Stomach (tissue), 19 donors: ENCODE measurements at places on chromosomes 11 and 22.

DNA sequence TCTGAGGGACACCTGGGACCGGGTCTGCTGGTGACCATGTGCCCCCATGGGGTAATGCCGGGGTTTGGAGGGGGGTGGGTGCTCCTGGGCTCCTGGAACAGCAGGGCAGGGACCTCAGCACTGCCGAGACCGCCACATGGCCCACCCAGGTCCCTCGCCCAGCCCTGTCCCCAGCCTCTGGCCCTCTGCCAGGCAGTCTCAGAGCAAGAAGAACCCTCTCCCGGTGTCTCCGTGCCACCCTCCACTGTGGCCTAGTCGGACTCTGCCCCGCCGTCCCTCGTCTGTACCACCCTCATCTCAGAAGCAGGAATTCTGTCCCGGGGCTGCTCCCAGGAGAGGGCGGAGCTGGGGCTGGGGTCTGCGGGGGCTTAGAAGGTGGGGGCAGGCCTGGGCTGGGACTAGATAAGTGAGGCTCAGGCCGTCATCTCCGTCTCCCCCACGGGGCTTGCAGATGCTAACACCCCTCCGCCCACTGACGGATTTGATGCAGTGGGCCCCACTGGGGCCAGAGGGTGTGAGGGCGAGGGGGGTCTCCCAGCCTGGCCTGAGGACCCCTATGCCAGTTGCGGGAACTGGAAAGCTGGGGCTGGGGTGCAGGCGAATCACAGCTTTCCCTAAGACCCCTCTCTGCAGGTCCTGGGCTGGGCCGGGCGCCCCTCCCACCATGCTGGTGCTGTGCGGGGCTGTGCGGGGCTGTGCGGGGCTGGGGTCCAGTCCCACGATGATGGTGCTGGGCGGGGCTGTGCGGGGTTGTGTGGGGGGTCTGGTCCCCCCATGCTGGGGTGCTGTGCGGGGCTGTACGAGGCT, 1.1 kb downstream of the MUC5AC start:
- H3K36me3 ChIP-seq: no peaks in the 10 kb centered on the region
- H3K4me1 ChIP-seq: peaks cover 15% of the 10 kb centered on the region
- H3K27ac ChIP-seq: peak overlapping the region; percentile 34
- DNase-seq: peak; percentile 42

- peaks cover 98% of the 10 kb centered on the region for H3K36me3 ChIP-seq
- peaks cover 13% of the 10 kb centered on the region for H3K4me1 ChIP-seq
- H3K27me3 ChIP-seq: no peaks in the 10 kb centered on the region
- no peak for DNase-seq
- no peak overlapping the region for H3K4me3 ChIP-seq
Measured at GRCh38 chr11:118778898-118779297, 12.1 kb downstream of the DDX6 start.

- peaks cover 45% of the 10 kb centered on the region for H3K4me1 ChIP-seq
- H3K4me3 ChIP-seq: no peak overlapping the region
- DNase-seq: no peak
- peaks cover 16% of the 10 kb centered on the region for H3K36me3 ChIP-seq
- H3K27me3 ChIP-seq: no peaks in the 10 kb centered on the region
Measured at GRCh38 chr11:12164061-12165014, 53.9 kb downstream of the MICAL2 start.

GRCh38 chr22:29224121-29224858, 18.6 kb downstream of the EMID1 start:
- peak overlapping the region; percentile 55 for H3K27ac ChIP-seq
- H3K4me1 ChIP-seq: peaks cover 46% of the 10 kb centered on the region
- H3K4me3 ChIP-seq: no peak overlapping the region
- no peaks in the 10 kb centered on the region for H3K36me3 ChIP-seq

DNA sequence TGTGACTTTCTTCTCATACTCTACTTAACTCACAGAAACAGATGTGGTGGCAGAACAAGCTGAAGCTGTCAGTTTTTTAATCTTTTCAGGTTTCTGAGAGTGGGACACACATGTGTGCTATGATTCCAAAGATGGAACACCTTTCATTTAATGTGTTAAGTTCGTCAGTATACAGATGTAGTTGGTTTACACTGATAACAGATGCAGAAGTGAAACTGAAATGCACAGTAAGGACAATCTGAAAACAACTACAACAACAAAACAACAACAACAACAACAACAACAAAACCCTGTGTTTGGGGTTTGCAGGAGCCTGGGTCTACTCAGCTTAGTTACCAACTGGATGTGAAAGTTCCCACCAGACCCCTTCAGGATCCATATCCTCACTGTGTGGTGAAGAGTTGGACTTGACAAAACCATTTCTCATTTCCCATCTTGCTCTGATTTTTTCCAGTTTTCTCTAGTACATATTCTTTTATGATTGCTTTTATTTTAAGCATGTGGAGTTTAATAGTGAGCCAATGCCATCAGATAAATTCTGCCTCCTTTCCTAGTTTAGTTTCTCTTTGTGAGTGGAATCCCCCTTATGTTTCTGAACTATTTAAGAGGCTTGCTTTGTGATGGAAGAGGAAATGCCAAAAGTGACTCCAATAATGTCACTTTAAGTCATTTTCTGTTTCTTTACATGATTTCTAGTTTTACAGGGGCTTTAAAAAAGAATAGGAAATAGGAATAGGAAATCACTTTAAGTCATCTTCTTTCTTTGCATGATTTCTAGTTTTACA, 47.8 kb downstream of the ARHGAP42 start:
- H3K27ac ChIP-seq: peak overlapping the region; percentile 44
- no peak overlapping the region for H3K4me3 ChIP-seq
- H3K27me3 ChIP-seq: no peaks in the 10 kb centered on the region
- H3K4me1 ChIP-seq: peaks cover 29% of the 10 kb centered on the region

GRCh38 chr22:39471381-39472141, 14.7 kb downstream of the MGAT3 start:
- no peak overlapping the region for H3K4me3 ChIP-seq
- H3K27me3 ChIP-seq: no peaks in the 10 kb centered on the region
- peak overlapping the region; percentile 74 for H3K27ac ChIP-seq
- no peaks in the 10 kb centered on the region for H3K36me3 ChIP-seq

DNA sequence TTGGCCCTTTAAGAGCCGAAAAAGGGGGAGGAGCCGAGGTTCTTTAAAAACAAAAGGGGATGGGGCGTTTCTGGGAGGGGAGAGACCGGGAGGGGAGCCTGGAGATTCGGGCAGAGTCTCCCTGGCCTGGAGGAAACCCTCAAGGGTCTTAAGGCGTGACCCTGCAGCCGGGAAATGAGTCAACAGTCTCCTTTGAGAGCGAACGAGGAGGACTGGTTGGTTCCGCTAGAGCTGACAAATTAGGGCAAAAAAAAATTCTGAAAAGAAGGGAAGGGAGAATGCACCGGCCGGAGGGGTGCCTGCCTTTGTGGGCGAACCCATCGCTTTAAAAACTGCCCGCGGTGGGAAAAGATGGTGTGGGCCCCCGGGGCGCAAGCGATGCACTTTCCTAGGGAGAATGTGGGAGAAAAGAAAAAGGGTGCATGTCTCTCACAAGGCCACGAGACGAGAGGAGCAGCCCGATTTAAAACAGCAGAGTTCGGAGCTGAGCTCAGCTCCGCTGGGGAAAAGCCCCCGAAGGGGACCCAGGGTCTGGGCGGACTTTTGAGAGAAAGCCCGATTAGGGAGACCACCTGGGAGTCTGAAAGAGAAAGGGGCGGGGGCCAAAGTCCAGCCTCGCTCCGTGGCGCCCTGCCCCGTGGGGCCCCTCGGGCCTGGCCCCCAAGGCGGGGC, 874 bp downstream of the ZFTA start:
- H3K4me3 ChIP-seq: peak overlapping the region; percentile 83
- H3K27me3 ChIP-seq: peaks cover 6% of the 10 kb centered on the region
- no peak for DNase-seq
- no peaks in the 10 kb centered on the region for H3K36me3 ChIP-seq
- H3K27ac ChIP-seq: peak overlapping the region; percentile 79

GRCh38 chr11:82858556-82859091, 41.6 kb downstream of the PRCP start:
- H3K4me1 ChIP-seq: peaks cover 17% of the 10 kb centered on the region
- no peaks in the 10 kb centered on the region for H3K27me3 ChIP-seq

- H3K4me3 ChIP-seq: peak overlapping the region; percentile 22
- peak overlapping the region; percentile 68 for H3K27ac ChIP-seq
Measured at GRCh38 chr11:78351193-78351592, 66.4 kb downstream of the GAB2 start.

DNA sequence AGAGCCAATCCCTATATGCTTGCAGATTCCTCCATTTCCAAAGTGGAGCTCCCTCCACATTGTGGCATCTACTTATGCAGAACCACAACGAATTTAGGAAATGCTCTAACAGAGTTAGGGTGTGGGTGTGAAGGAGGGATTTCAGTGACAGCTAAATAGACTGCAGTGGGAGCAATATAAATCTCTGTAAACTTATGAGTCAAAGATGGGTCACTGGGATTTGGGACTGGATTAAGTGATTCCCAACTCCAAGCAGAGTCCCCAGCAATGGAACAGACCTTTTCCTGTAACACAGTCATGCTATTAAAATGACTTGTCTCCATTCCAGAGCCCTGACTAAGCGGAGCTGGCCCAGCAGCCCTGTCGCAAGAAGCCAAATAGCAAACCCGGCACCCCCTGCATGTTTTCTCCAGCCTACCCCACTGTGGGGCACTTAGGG, 36.6 kb downstream of the RPL27A start:
- DNase-seq: no peak
- peak overlapping the region; percentile 88 for H3K27ac ChIP-seq
- no peaks in the 10 kb centered on the region for H3K27me3 ChIP-seq
- no peak overlapping the region for H3K4me3 ChIP-seq
- peaks cover 41% of the 10 kb centered on the region for H3K36me3 ChIP-seq
- H3K4me1 ChIP-seq: peaks cover 97% of the 10 kb centered on the region

DNA sequence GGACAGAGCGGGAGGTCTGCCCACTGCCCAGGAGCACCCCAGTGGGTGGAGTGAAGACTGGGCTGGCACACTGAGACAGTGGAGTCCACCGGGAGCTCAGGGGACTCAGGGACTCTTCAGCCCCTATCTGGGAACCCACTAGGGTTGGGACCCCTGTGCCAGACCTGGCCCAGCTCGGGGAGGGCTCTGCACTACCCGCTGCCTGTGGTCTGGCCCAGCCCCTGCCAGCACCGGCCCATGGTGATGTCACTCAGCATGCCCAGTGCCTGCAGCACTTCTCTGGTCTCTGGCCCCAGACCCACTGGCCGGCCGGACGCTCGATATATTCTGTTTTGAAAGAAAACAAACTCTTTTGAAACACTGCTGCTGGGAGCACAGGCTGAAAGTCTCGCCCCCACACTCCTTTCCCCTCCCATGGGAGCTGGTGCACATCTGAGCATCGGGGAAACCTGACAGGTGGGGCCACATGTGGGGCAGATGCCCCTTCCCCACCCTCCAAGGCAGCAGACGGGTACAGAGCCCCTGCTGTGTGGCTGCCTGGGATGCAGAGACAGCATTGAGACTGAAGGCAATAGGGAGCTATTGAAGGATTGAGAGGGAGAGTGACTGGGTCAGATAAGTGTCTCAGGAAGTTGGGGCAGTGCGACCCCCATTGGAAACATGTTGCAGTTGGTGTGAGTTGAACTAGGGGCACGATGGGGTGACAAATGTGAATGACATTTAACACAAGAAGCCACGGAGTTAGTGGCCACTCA, 62.9 kb downstream of the MYEOV start:
- H3K36me3 ChIP-seq: no peaks in the 10 kb centered on the region
- H3K27me3 ChIP-seq: peaks cover 43% of the 10 kb centered on the region
- no peaks in the 10 kb centered on the region for H3K4me1 ChIP-seq
- H3K27ac ChIP-seq: no peak overlapping the region
- DNase-seq: no peak
- no peak overlapping the region for H3K4me3 ChIP-seq

DNA sequence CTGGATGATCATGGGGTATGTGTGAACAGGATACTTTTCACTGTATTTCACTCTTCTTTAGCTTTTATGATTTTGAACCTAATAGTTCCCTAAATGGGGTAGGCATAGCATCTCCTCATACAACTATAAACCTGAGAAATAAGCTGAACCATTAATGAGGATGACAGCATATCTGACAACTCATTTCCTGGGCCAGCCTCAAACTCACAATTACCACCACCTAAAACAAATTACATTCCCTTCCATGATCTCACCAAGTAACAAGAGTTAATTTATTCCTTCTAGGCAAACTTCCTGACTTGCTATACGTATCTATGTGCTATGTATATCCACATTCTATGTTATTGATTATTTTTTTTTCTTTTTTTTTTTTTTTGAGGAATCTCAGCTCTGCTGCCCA, 23.0 kb downstream of the SIK3 start:
- no peak overlapping the region for H3K27ac ChIP-seq
- H3K36me3 ChIP-seq: no peaks in the 10 kb centered on the region
- DNase-seq: no peak
- H3K27me3 ChIP-seq: no peaks in the 10 kb centered on the region
- peaks cover 54% of the 10 kb centered on the region for H3K4me1 ChIP-seq

DNA sequence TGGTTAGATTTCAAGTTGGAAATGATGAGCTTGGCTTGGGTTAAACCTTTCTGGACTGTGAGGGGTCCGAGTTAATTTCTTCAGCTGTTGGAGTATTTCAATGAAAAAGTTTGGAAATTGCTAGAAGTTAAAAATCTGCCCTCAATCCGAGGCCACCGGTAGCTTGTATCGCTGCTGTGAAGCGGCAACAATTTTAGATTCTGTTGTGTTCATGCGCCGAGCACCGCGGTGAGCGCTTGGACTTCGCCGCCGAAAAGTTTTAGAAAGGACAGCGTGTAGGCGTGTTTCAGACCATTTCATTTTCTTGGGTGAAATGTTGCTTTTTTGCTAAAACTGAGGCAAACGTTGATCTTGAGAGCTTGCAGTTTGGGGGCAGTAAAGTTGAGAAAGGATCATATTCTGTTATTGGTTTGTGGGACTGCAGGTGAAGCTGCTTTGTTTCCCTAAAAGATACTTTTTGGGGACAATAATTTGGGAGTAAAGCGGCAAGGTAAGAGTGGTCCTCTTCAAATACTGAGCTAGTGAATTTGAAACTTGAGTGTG, 928 bp downstream of the FBXO7 start:
- no peaks in the 10 kb centered on the region for H3K27me3 ChIP-seq
- DNase-seq: peak; percentile 40
- H3K36me3 ChIP-seq: peaks cover 3% of the 10 kb centered on the region
- H3K4me1 ChIP-seq: peaks cover 57% of the 10 kb centered on the region
- H3K4me3 ChIP-seq: peak overlapping the region; percentile 98
- H3K27ac ChIP-seq: peak overlapping the region; percentile 100

- H3K27me3 ChIP-seq: no peaks in the 10 kb centered on the region
- H3K4me3 ChIP-seq: no peak overlapping the region
- H3K4me1 ChIP-seq: peaks cover 33% of the 10 kb centered on the region
- no peak overlapping the region for H3K27ac ChIP-seq
- peaks cover 36% of the 10 kb centered on the region for H3K36me3 ChIP-seq
- no peak for DNase-seq
Measured at GRCh38 chr11:118526688-118527087, 586 bp upstream of the TTC36 start.

DNA sequence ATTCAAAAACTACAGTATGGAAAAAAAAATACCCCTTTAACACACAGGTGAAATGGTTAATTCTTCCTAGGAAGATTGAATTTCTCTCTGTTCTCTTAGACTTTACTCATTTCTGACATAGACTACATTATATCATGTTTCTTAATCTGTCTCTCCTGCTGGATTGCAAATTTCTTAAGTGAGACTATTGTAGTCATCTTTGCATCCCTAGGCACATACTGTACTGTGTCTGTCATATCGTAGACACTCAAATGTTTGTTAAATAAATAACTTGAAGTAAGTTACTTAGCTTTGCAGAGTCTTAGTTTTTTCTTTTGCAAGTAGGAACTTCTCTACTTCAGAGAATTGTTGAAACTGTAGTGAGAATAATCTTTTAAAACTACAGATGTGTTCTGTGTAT, 58.7 kb downstream of the FAM83F start:
- H3K27me3 ChIP-seq: no peaks in the 10 kb centered on the region
- H3K27ac ChIP-seq: no peak overlapping the region
- H3K36me3 ChIP-seq: no peaks in the 10 kb centered on the region
- H3K4me1 ChIP-seq: peaks cover 15% of the 10 kb centered on the region
